ENCODE measurements at places on chromosomes 1 and 21.

GRCh38 chr1:118989006-118989815 is 1.1 kb upstream of the TBX15 start:
- no peak for DNase-seq

DNA sequence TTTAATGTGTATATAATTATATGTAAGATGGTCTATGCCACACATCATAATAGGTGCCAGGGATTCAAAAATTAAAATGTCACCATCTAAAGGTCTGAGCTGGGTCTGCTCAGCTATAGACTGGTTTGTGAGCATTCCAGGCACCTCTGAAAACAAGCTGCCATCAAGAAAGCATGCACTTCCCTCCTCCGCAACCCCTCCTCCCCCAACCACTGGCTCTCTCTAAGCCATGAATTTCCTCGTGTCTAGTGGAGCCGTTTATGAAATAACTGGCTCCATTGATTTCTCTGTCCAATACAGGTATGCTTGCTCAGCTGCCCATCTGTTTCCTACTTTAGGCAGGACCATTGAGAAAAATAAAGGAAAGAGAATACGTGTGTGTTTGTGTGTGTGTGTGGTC is 522.6 kb upstream of the PLXNA2 start:
- DNase-seq = no peak

GRCh38 chr1:9593492-9594465 is 5.1 kb downstream of the TMEM201 start:
- DNase-seq = no peak

- DNase-seq = no peak
These were observed 36.8 kb upstream of the RPF1 start for GRCh38 chr1:84442256-84442655.
